ENCODE measurements at places on chromosomes 5 and 9.

DNA sequence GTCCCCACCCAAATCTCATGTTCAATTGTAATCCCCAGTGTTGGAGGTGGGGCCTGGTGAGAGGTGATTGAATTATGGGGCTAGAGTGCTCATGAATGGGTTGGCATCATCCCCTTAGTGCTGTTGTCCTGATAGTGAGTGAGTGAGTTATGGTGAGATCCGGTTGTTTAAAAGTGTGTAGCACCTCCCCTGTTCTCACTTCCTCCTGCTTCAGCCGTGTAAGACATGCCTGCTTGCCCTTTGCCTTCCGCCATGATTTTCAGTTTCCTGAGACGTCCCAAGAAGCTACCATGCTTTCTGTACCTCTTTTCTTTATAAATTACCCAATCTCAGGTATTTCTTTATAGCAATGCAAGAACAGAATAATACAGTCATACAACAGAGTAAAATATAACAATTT lies 742 bp upstream of the LECT2 start:
- no peak for DNase-seq

DNA sequence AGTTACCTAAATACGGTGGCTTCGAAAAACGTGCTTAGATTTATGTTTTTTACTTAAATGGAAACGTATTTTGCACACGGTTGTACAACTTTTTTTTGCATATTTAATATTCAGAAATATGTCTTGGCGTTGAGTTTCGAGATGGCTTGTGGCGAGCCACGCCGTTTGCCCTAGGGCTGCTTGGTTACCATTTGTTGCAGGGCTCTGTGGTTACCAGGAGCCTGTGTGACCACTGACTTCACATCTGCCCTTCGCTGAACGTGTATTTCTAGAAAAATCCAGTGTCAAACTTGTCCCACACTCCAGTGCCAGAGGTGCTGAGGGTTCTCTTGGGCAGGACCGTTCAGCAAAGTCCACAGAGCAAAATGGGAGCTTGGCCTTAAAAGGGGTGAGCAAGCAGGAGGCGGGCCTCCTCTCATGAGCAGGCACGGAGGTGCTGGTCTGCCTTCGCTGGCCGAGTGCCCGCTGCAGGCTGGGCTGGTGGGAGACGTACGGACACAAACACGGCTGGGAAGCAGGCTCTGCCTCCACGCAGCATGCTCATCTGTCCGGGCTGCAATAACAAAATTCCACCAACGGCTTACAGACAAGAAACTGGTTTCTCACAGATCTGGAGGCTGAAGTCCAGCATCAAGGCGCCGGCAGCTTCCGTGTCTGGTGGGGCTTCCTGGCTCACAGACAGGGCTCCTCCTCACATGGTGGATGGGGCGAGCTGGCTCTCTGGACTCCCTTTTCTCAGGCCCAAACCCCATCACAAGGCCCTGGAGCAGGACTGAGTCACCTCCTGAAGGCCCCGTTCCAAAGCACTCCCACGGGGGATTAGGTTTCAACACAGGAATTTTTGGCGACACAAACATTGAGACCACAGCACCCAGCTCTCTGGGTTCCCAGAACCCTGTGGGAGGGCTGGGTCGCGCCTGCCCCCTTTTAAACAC lies 5.4 kb downstream of the MRPL36 start:
- DNase-seq, result no peak

GRCh38 chr9:129640871-129641749 lies 841 bp downstream of the ASB6 start:
- no peak for DNase-seq

- no peak for DNase-seq
Measured at GRCh38 chr9:18343784-18344183, 130.2 kb upstream of the ADAMTSL1 start.

- no peak for DNase-seq
Measured at GRCh38 chr9:130454096-130454811, 9.5 kb downstream of the ASS1 start.

DNA sequence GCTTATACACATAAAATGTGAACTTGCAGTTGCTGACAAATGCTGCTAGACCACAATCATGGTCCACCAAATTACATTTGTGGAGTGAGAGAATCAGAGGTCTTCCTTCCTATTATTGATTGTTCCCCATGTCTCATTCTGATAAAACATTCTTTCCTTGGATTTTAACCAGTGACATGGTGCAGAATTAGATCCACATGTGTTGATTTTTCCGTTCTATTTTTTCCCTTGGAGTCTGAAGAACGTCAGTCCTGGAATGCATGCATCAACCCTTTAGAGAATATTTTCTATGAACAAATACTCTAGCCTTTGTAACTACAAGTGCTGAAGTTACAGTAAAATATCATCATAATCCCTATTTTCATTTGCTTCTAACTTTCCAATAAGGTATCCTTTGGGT lies 170.7 kb upstream of the SPRY4 start:
- DNase-seq, result no peak

GRCh38 chr5:94870511-94871183 lies 252.2 kb downstream of the SLF1 start:
- DNase-seq, result no peak

DNA sequence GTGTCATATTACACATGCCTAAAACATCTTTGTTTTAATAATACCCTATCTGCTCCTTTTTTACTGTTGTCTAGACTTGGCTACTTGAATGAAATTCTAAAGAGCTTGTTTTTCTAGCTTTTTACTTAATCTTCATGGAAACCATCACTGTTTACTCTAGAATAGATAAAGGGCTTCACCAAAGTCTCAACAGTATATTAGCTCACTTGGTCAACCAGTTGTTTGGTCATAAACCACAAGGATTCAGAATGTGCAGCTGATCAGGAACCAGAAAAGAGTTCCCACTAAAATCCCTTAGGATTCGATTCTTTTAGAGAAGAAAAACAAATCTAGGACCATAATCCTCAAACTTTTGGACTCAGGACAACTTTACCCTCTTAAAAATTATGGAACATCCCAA lies 38.0 kb downstream of the CDO1 start:
- no peak for DNase-seq

- DNase-seq, result peak; percentile 18
Measured at GRCh38 chr9:1050125-1050895, at the start of gene DMRT2. Gene DMRT2 (plus strand): TSS chr9:1050357. CDS start chr9:1051614, 1,257 bp downstream.

DNA sequence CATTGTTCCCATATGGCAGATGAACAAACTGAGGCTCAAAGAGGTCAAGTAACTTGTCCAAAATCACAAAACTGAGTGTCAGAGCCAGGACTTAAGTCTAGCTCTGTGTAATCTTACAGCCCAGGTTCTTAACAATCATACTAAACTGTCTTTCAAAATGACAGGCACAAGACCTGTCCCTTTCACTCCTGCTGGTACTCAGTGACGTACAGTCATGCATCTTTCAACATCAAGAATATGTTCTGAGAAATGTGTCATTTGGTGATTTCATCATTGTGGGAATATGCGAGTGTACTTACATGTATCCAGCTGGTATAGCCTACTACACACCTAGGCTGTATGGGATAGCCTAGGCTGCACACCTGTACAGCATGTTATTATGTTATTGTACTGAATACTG lies 646.8 kb upstream of the WWC1 start:
- DNase-seq, result no peak

GRCh38 chr5:81428861-81429260 lies 34.9 kb upstream of the ACOT12 start:
- DNase-seq, result no peak

DNA sequence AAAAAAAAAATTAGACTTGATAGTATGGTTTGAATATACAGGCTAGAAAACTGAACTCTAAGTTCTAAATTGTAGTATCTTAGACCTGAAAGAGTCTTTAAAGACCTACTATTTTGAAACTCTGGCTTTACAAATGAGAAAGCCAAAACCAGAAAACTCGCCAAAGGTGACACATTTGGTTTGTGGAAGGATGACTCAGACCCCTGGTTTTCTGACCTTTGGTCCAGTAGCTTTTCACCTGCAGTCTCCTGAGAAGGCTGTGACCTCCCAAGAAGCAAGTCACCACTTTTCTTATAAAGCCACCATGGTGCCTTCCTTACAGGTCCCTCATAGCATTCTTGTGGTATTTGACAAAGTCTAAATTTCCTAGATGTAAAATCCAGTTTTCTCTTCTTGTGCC lies 102.1 kb upstream of the CEP78 start:
- no peak for DNase-seq

DNA sequence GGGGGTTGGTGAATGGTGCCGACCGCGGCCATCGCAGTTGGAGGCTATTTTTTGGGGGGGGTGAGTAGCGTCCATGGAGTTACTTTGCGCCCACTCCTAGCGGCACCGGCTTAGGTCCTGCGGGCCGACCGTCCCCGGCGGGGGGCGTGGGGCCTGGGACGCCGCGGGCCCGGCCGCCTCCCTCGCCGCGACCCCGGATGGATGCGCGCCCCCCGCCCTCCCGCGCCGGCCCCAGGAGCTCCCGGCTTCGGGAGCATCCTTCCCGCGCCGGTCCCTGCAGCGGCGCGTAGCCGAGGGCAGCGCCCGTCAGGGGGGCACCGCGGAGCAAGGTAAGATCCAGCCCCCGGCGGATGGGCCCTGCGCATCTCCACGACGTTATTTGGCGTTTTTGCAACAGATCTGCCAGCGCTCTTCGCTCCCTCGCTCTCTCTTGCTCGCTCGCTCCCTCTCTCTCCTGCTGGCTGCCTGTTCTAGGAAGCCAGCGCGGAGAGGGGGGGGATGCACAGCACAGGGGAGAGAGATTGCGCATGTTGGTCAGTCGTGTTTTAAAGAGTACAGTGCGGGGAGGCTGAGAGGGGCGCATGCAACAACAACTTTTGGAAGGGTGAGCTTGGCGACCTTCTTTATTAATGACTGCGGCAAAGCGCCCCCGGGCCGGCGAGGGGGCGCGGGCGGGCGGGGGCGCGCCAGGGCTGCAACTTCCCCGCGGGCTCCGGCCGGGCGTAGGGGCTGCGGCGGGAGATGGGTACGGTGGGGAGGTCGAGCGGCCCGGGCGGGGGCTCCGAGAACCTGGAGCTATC lies 413 bp downstream of the JADE2 start:
- DNase-seq, result peak; percentile 48

- DNase-seq, result peak; percentile 51
Measured at GRCh38 chr9:37329576-37329975, 92.9 kb upstream of the GRHPR start.

- DNase-seq, result no peak
Measured at GRCh38 chr5:16567365-16567764, 49.4 kb downstream of the RETREG1 start.

DNA sequence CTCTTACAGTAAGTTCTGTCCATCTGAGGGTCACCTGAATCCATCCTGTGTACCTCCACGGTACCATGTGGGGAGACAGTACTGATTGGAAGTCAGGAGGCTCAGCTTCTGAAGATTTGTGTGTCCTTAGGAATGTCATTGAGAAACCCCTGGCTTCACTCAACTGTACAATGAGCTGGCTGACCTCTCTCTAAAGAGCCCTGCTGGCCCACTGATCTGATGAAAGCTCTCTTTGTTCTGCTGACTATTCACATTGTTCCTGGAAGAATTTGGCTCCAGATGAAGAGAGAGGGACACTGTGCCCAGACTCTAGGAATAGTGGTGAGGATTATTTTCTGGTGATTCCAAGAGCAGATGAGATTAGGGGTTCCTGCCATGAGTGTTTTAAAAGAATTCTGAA lies 141.2 kb downstream of the LURAP1L start:
- no peak for DNase-seq
